ENCODE measurements at places on chromosomes 7 and 10.

- DNase-seq = no peak
Measured at GRCh38 chr7:39845006-39845405, 105.0 kb upstream of the CDK13 start.

DNA sequence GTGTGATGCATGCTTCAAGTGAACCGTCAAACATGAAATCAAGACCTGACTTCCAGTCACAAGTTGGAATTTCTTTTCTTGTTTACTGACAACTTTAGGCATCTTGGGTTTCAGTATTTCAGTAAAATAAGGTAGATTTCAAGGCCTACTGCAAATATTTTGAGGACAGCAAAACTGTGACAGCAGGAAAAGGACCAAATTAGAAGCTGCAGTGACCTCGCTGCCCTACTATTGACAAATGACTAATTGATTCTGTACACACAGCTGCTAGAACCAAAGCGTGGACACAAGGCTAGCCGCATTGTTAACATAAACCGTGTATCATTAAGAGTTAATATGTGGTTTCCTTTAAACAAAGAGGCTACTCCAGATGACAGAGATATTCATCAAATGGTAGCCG is 105.7 kb upstream of the SEC61G start:
- no peak for DNase-seq

GRCh38 chr7:47485640-47486435 is 96.1 kb downstream of the TNS3 start:
- DNase-seq = no peak

- no peak for DNase-seq
Measured at GRCh38 chr10:27413831-27414348, 90.2 kb upstream of the RAB18 start.
